LHCN-M2 (cell line): ENCODE measurements at places on chromosomes 12 and 14. TPM values are rescaled to one million over a fixed set of nuclear protein-coding genes. Genes with fewer than 3 reads are reported as not detected.

DNA sequence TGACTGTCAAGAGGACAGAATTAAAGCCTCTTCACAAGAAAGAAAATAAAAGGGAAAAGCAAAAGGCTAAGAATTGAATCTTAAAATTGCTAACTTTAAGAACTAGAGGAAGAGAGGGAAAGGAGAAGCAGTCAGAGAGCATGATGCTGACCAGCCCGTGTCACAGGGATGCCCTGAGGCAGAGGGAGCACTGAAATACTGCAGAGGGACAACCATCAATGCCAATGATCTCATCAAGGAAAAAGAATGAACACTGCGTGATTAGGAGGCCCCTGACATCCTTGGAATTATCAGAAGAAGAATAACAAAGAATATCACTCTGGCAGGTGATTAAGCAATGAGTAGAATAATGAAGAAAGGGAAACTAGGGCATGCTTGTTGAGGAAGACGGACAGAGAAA is 252.2 kb upstream of the GRIP1 start:
- DNase-seq: no peak

- no peak for DNase-seq
Measured at GRCh38 chr12:43154498-43155045, 397.4 kb downstream of the ADAMTS20 start.

DNA sequence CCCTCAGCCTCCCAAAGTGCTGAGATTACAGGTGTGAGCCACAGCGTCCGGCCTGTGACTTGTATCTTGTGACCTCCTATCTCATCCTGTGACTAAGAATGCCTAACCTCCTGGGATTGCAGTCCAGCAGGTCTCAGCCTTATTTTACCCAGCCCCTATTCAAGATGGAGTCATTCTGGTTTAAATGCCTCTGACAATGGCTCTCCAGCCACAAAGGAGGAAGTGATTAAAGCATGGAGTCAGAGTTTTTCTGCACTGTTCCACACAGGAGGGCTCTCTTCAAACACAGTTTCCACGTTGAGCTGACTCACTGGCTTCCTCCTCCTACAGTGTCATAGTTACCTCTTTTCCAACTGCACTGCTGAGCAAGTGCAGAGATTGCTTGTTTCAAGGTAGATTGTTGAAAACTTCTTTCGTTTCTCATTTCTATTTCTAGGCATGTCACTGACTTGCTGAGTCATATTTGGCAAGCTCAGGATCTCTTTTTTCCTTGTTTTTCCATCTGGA is 383.8 kb downstream of the PCNX1 start:
- DNase-seq: peak; percentile 49

DNA sequence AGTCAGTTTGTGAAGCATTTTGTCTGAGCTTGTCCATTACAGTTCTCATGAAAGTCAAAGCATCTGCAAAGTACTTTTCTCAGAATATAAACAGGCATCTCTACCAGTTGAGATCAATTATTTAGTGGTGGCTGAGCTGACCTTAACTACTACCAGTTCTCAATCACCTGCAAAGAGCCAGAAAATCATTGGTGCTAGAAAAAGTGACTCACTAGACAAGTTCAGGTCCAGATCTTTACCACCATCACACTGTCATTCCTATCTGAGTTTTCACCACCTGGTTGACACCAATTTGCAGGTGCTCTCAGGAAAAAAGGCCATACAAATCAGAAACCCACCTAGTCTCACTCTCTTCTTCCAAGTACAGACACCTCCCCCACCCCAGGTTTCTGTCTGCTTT is 33.3 kb downstream of the ITPR2 start:
- no peak for DNase-seq

NCAPD2 gene
- total RNA-seq: 93.5 and 112 TPM in 2 replicates

COQ5 gene
- total RNA-seq: 33.5 and 33.7 TPM in 2 replicates
